ENCODE measurements at places on chromosomes 13 and 19.

DNA sequence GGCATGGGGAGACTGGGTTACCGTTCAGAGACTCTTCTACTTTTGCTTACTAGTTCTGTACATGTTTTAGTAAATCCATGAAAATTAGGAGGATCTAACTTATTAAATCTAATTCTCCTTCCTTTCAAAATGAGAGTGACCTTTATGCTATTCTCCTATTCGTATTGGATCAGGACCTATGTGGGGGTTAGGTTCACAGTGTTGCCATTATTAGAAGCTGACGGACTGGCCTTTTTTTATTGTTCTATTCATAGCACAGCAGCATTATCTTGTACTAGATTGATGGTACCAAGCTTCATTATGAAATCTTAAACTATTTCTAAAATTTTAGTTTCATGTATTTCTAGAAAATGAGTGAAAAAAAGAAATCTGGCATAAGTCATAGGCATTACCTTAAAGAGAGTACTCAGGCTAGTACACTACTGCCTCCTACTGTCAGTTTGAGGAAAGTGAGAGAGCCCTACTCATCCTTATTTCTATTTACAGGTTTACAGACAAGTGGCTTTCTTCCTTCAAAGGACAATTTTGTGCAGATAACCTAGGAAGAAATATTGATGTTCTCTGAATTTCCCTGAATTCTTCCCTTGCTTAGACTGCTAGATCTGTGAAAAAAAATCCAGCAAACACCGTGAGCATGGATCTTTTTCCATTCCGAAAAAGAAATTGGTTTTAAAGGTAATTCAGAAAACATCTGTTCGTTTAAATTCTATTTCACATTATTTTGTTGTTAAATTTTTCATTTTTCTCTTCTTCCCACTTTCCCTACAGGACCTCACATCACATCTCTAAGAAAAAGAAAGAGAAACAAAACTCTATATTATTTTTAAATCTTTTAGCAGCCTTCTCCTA is 485.5 kb downstream of the DIAPH3 start:
- peak; percentile 69 for DNase-seq

DNA sequence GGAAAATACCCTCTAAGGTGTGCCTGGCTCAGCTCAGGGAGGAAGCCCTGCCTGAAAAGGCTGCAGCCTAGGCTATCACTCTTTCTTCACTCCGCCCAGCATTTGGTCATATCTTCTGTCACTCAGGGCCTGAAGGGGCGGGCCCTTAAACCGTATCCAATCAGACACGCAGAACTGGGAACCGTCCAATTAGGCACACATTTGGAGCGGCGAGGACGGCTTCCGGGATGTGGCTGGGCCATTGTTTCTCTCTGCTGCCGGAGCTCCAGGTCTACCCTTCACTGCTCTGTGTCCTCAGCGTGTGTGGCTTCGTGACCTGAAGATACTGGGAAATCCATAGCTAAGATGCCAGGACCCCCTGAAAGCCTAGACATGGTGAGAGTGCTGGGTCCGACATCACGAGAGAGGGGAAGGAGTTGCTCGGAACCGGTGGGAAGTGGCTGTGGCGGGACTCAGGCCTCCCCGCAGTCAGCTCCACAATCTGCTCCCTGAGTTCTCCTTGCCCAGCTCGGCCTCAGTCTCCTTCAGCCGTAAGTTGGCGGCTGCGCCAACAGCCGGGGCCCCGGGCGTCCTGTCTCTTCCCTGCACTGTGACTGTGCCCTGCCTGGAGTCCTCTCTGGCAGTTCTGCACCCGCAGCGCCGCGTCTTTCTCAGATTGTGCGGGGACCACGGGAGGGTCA is at the start of gene ZNF493:
TSS of gene ZNF493 (plus strand) at position 241 of the 680 bp plus-strand sequence. CDS start at position 346, 105 bp downstream.
- peak; percentile 99 for DNase-seq

DNA sequence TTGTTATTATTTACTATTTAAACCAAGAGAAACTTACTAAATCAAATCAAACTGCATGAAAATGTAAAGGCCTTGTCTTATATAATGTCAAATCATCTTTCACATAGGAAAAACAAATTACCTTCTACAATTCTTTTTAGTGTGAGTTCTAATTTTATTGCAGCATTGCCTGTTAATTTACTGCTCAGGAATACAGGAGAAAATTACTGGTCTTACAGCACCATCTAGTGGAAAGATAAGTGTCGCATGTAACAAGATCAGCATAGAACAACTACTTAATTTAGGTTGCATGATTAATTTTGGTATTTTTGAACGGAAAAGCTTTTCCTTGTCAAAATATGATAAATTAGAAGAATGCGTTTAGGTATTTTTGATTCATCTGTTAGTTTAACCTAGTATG is 502.7 kb downstream of the UQCRFS1 start:
- DNase-seq, result peak; percentile 68

DNA sequence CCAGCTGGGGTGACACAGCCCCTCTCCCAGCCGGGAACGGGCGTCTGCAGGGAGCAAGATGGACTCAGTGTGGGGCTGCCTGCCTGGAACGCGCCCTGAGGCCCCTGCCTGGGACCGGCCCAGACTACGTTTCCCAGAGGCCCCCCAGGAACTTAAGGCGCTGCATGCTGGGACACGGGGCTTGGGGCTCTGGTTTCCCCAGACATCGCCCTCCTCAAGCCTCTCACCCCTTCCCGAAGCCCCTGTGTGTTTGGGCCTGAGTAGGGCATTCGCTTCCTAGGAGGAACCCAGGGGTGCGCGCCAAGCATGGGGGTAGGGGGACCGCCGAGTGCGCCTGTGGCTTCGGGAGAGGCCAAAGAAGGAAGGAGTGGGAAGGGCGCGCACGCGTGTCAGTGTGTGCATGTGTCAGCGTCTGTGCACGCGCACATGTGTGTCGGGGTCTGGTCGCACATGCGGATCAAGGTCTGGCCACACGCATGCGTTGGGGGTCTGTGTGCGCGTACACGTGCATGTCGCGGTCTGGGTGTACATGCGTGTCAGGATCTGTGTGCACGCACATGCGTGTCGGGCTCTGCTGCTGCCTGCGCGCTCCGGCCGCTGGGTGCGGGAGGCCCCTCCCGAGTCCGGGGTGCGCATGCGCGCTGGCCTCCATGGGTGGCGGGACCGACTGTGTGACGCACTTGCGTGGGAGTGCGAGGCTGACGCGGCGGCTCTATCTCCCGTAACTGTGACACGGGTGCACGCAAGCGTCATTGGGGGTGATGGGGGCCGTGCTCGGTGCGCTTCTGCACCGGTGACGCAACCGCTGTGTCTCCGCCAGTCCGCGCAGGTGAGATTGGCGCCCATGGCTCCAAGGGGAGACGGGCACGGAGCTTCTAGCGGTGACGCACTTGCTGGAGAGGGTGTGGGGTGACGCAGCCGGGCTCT is 16.2 kb downstream of the ZNF331 start:
- peak; percentile 92 for DNase-seq

DNA sequence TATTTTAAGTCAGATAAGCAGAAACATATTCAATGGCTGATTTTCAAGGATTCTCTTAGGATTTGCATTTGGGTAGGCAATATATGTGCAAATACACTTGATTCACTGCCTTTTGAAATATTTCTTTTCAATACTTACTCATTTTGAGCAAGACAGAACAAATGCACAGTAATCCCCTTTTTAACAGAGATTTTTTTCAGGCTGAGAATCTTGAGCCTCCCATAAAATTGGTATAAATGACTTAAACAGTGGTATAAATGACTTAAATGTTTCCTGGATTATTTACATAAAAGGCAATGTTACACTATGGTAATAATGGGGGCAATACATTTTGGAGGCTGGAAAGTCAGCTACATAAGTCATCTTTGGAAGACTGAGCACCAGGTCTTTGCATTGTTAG is 389.0 kb downstream of the OLFM4 start:
- DNase-seq, result no peak

GRCh38 chr13:90500569-90500968 is 846.9 kb upstream of the MIR17HG start:
- DNase-seq, result no peak

DNA sequence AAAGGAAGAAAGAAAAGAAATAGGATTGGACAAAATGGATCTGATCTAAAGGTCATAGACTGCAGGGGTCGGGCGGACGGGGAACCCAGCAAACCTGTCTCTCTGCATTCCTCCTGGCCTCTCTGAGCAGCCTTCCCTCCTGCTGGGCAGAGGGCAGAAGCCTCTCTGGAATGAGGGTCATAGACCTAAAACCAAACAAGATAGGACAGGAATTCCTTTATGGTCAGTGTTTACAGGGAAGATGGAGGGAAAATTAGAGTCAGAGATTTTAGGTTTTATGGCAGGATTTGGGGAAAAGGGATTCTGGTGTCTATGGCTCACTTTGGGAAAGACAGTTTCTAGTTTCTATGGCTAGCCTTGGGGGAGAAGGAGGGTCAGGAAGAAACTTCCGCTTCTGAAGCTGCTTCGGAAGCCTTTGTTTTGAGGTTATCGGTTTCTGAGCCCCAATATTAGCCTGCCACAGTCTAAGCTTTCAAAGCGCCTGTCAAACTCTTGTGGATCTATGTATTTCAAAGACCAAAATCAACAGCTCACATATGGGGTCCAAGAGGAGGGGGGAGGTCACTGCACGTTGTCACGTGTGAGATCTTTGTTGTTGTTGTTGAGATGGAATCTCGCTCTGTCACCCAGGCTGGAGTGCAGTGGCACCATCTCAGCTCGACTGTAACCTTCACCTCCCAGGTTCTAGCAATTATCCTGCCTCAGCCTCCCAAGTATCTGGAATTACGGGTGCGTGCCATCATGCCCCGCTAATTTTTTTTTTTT is 18.9 kb upstream of the DPRX start:
- no peak for DNase-seq

DNA sequence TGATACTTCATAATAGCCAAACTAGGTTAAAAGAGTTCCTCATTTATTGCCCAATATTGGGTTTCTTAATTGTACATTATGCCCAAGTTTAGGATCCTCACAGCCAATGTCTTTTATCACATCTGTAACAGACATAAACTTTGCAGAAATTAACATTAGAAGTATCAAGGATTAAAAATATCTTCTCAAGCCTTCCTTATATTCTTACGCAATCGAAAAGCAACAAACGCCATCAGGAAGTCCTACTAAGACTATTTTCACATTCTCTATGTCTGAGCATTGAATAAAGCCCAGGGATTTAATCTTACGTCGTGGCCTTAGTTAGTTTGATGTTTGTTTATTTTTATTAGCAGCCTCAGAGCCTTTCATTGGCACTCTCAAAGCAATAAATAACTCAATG is 1660.4 kb upstream of the MIR17HG start:
- peak; percentile 13 for DNase-seq

- DNase-seq, result peak; percentile 52
Observed at GRCh38 chr19:8396563-8397203, 6.5 kb downstream of the RAB11B start.

DNA sequence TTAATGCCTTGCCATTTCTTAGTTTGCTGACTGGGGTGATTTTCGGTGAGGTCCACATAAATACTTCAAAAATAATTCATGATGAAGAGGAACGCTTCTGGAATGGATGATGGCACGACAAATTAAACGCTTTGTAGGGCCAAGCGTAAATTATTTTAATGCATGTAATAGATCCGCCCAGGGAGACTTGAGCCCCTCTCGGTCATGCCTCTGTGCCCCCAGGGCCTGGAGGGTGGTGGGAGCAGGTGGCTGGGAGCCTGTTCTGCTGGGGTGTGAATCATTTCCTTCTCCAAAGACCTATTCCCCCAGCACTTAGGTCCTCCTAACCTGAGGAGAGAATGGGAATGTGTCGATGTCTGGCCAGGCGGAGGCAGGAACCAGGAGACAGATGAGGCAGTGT is 350.6 kb downstream of the ZNF536 start:
- no peak for DNase-seq

DNA sequence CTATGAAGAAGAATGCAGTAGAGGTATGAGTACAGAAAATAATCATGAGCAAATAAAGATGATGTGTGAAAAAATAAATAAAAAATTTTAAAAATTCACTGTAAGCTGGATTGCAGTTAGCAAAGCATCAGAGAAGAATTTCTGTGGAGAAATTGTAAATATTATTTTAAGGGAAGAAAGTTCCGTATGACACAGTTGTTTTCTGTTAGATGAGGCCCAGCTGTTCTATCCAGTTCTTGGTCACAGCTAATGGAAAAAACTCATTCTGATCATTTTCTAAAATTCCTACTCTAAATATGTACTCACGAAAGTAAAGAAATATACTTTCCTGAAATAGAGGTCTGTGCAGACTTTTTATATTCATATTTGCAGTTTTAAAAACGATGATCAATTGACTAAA is 578.8 kb downstream of the DCT start:
- peak; percentile 76 for DNase-seq

DNA sequence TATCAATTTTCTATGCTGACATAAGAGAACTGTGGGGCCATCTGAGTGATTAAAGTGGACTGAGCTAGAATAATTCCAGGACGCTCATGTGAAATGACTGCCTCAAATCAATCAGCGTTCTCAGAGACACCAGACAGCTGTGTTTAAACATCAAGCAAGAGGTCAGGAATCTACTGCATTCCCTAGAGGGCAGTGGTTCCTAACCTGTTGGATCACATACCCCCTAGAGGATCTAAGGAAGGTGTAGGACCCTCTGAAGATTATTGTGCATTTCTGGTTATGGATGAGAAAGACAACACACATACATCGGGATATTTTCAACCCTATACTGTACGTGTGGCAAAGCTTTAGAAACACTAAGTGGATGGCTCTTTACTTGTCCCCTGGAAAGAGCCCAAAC is 51.8 kb upstream of the FREM2 start:
- no peak for DNase-seq

DNA sequence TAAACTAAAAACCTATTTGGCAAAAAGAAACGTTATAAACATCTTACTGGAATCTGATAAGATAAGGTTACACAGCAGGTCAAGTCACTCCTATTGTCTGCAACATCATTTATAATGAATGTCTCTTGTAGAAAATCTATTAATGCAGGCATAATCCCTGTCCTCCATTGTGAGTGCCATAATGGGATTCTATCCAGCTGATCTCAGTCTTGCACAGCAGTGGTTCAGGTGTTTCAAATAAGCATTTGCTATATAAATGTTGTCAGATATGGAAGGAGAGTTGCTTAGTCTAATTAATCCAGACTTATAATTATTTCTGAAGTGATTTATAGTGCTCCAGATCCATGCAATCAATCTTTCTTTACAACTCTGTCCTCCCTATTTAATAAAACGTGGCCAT is 186.5 kb upstream of the ATXN8OS start:
- no peak for DNase-seq

GRCh38 chr13:94674609-94675348 is 37.6 kb downstream of the SOX21 start:
- peak; percentile 26 for DNase-seq

DNA sequence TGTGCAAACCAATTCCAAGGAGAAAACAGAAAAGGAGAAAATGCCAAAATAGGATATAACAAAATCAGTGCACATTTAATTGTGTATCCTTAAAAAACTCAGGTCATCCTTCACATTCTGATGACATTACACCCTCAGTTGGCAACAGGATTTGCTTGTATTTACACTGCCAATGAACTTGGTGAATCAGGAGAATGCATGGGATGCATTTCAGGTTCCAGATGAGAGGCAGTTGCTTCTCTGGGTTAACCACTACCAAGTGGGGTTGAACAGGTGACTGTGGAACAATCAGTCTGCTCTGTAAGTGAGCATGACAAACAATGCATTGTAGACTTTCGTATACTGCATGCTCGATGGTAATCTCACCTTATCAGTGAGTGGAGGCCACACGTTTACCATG is 79.1 kb downstream of the STARD13 start:
- DNase-seq, result peak; percentile 56
